Glomerular endothelial cell (primary cell): ENCODE measurements at places on chromosomes 6 and 20. TPM values are rescaled to one million over a fixed set of nuclear protein-coding genes. Genes with fewer than 3 reads are reported as not detected.

Gene PRSS35
- 0.12 TPM in 1 of 2 replicates, not detected in the other for total RNA-seq

Gene CDSN
- total RNA-seq, result not detected in 2 replicates

Gene VWA7
- total RNA-seq, result 0.34 and 0.58 TPM in 2 replicates

Gene TPMT
- 10.4 and 10.5 TPM in 2 replicates for total RNA-seq

Gene HLA-DMB
- 0.48 and 1.8 TPM in 2 replicates for total RNA-seq

Gene GLP1R
- not detected in 2 replicates for total RNA-seq

Gene CALHM5
- 4.8 and 5.5 TPM in 2 replicates for total RNA-seq

Gene ASCC3
- total RNA-seq, result 57.1 and 60.3 TPM in 2 replicates

Gene LTB
- 16.5 and 41.8 TPM in 2 replicates for total RNA-seq

Gene CTAGE9
- total RNA-seq, result 0.05 TPM in 1 of 2 replicates, not detected in the other

Gene KHDRBS2
- total RNA-seq, result not detected in 2 replicates

Gene WFDC10B
- total RNA-seq, result not detected in 2 replicates

Gene SLC22A2
- total RNA-seq, result not detected in 2 replicates

Gene PGC
- not detected in 2 replicates for total RNA-seq

Gene CCHCR1
- 9.3 and 13.8 TPM in 2 replicates for total RNA-seq

Gene TBX18
- 2.9 and 3.7 TPM in 2 replicates for total RNA-seq

Gene MDN1
- total RNA-seq, result 17.6 and 23.6 TPM in 2 replicates
